Activated CD4-positive, alpha-beta memory T cell treated with anti-CD3 and anti-CD28 coated beads, Interleukin-2, amount 10 ng/mL, durations not matched to agents 7 days and 5 days (primary cell): ENCODE measurements at places on chromosomes 3 and 15. TPM values are rescaled to one million over a fixed set of nuclear protein-coding genes. Genes with fewer than 3 reads are reported as not detected.

Gene UPK1B
- total RNA-seq: not detected

Gene WNT5A
- total RNA-seq: not detected

Gene PRR20G
- total RNA-seq: not detected

Gene SLC28A1
- total RNA-seq: not detected

Gene ARPIN
- total RNA-seq: not detected

GRCh38 chr15:98853617-98854420 is 153.8 kb downstream of the PGPEP1L start:
- no peaks in the 10 kb centered on the region for H3K27me3 ChIP-seq
- no peak overlapping the region for H3K27ac ChIP-seq
- peaks cover 49% of the 10 kb centered on the region for H3K4me1 ChIP-seq
- DNase-seq: no peak

DNA sequence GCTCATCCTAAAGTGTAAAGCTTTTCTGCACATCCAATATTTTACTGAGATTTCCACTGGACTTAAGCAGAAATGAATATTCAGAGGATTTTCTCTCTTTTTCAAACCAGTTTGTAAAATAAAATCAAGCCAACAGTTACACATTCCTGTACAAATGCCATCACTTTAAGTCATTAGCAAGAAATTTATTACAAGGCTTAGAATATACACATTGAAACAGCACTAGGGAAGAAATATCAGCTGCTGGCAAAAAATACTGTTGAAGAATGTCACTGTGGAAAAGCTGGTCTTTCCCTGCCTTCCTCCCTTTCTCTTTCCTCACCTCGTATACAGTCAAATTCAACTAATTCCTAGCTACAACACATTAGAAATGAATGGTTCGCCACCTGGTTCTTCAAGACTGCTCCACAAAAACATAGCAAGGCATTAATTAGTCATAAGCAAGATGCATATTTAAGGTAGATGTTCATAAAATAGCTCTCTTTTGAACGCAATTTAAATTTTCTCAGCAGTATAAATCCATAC is 21.3 kb downstream of the PLOD2 start:
- no peaks in the 10 kb centered on the region for H3K4me1 ChIP-seq
- no peak for DNase-seq
- H3K27me3 ChIP-seq: no peaks in the 10 kb centered on the region
- H3K27ac ChIP-seq: no peak overlapping the region
- H3K36me3 ChIP-seq: no peaks in the 10 kb centered on the region

- H3K27ac ChIP-seq: peak overlapping the region; percentile 75
- H3K4me3 ChIP-seq: no peak overlapping the region
- peaks cover 83% of the 10 kb centered on the region for H3K36me3 ChIP-seq
- H3K4me1 ChIP-seq: peaks cover 58% of the 10 kb centered on the region
- H3K27me3 ChIP-seq: no peaks in the 10 kb centered on the region
- no peak for DNase-seq
Observed at GRCh38 chr3:13348100-13348499, 72.0 kb downstream of the NUP210 start.

DNA sequence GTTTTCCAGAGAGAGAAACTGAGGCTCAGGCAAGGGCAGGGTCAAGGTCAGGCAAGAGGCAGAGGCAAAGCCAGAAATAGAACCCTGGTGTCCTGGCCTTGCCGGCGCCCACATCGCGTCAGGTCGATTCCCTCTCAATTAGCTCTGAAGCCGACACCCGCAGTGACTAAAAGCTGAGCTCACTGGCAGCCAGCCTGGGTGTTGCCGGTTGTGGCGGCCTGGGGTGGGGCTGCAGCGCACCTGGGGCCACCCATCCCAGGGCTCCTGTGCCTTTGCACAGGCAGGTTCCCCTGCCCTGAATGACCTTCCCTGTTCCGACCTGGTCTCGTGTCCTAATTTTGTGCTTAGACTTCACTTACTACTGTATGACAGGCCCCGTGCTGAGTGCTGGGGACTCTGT is 6.2 kb downstream of the SEMA3F start:
- H3K27ac ChIP-seq: no peak overlapping the region
- H3K4me1 ChIP-seq: no peaks in the 10 kb centered on the region
- H3K4me3 ChIP-seq: no peak overlapping the region
- H3K27me3 ChIP-seq: peaks cover 20% of the 10 kb centered on the region
- H3K36me3 ChIP-seq: no peaks in the 10 kb centered on the region
- DNase-seq: no peak

- peaks cover 16% of the 10 kb centered on the region for H3K27me3 ChIP-seq
- DNase-seq: no peak
- H3K36me3 ChIP-seq: no peaks in the 10 kb centered on the region
Observed at GRCh38 chr3:184459355-184459754, 79.5 kb downstream of the CHRD start.

DNA sequence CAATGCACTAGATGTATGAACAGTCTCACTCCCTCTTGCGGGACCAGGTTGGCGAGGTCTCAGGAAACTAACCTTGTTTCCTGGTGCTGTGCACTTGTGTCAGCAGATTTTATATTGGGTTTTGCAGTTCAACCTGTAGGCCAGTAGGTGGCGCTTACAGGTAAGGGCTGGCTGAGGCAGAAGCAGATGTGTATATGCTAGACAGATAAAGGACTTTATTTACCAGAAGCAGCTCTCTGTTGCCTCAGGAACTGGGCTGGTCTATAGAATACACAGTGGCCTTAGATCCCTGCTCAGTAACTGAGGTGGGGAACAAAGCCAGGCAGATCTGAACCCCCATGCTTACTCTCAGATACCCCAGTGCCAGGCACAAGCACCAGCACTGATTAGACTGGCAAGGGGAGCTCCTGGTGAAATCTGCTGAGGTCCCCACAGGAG is 296.8 kb downstream of the DOCK3 start:
- no peak overlapping the region for H3K4me3 ChIP-seq
- no peaks in the 10 kb centered on the region for H3K36me3 ChIP-seq
- H3K27ac ChIP-seq: no peak overlapping the region

GRCh38 chr3:150379469-150379868 is 28.6 kb upstream of the TSC22D2 start:
- H3K27me3 ChIP-seq: no peaks in the 10 kb centered on the region
- no peak for DNase-seq
- no peak overlapping the region for H3K4me3 ChIP-seq
- peaks cover 12% of the 10 kb centered on the region for H3K4me1 ChIP-seq
- no peak overlapping the region for H3K27ac ChIP-seq
- H3K36me3 ChIP-seq: no peaks in the 10 kb centered on the region

DNA sequence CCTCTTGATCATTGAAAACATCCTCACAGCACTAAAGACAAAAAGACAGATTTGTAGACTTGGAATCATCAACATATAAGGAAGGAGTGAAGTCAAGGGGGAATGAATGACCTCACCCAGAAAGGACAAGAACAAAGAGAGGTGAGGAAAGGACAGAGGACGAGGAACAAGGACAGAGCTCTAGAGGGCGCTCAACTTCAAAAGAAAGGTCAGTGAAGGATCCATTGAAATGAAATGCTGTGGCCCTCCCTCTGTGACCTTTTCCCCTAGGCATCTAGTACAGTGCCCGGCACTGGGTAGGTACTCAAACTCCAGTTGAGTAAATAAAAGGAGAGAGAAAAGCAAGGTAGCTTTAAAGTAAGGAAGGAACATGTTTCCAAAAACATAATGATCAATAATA is 2.6 kb downstream of the ATP8B4 start:
- peak; percentile 39 for DNase-seq
- peaks cover 66% of the 10 kb centered on the region for H3K4me1 ChIP-seq
- H3K4me3 ChIP-seq: peak overlapping the region; percentile 53
- H3K36me3 ChIP-seq: peaks cover 21% of the 10 kb centered on the region
- peaks cover 2% of the 10 kb centered on the region for H3K27me3 ChIP-seq

DNA sequence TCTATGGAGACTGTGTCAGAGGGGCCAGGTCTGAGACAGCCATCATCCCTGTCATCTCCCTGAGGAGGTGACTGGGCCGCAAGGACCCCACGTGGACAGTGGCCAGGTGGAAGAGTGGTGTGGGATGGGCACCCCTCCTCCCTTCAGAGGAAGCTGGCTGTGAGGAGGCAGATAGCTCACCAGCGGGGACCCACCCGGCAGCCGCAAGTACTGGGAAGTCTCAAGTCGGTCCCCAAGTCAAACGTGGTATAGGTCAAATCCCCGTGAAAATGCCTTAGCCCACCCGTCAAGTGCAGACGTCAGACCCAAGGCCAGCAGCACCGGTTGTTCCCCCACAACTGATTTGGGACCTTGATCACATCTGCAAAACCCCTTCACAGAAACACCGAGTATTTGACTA is 12.3 kb upstream of the KLF13 start:
- no peak overlapping the region for H3K4me3 ChIP-seq
- H3K36me3 ChIP-seq: no peaks in the 10 kb centered on the region
- H3K4me1 ChIP-seq: peaks cover 25% of the 10 kb centered on the region
- no peak for DNase-seq
- H3K27me3 ChIP-seq: peaks cover 8% of the 10 kb centered on the region

DNA sequence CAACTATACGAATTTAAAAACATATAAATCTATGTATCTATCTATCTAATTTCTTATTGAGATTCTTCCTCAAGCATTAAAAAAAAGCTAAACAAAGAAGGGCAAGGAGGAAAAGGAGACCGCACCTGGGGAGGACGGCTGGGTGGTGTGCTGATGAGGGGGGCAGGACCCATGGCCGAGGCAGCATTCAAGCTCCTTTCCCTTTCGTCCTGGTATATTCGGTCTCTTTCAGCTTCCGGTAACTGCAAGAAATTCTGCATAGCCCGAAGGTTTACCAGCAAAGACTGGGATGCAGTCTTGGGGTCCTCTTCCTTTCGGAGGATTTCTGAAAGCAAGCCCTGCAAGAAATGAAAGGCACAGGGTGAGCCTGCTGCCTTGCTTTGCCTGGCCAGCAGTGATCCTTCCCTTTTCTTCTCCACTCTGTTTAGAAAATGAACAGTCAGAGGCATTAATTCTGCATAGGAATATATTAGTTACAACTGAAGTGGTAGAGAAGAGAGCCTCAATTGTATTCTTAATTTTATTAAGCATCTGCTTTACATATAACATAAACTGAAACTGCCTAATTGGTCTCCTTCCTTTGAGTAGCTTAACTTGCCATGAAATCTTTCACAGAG is 38.8 kb downstream of the SATB1 start:
- no peak overlapping the region for H3K4me3 ChIP-seq
- H3K27ac ChIP-seq: no peak overlapping the region
- H3K4me1 ChIP-seq: peaks cover 45% of the 10 kb centered on the region
- H3K27me3 ChIP-seq: no peaks in the 10 kb centered on the region

DNA sequence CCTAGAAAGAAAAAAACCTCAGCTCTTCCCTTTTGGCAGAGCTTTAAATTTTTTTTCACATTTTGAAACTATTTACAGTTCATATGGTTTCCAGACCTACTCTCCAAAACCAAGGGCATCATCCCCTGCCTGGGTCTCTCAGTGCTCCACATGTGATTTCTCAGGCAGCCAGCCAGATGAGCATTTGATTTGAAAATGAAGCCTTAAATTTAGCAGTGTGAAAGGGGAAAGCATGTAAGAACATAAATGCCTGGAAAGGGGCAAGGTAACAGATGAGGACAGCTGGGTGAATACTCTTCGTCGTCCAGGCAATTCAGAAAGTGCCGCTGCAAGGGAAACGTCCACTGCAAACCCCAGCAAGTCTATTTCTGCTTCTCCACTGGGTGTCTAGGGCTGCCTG is 94.8 kb downstream of the ATP8B4 start:
- DNase-seq: no peak
- H3K27ac ChIP-seq: no peak overlapping the region
- H3K4me1 ChIP-seq: peaks cover 5% of the 10 kb centered on the region
- H3K27me3 ChIP-seq: peaks cover 4% of the 10 kb centered on the region
- H3K36me3 ChIP-seq: peaks cover 12% of the 10 kb centered on the region
